ENCODE measurements at places on chromosomes 12 and 14. TPM values are rescaled to one million over a fixed set of nuclear protein-coding genes. Genes with fewer than 3 reads are reported as not detected.
A peak's percentile ranks its signal among the peaks of the same experiment; 100 is the strongest.

PZP gene
- not detected for total RNA-seq

SLC17A8 gene
- not detected for total RNA-seq

OR4E2 gene
- total RNA-seq = not detected

TMEM132D gene
- not detected for total RNA-seq

GPRC5D gene
- not detected for total RNA-seq

PGF gene
- 0.57 TPM for total RNA-seq

ACYP1 gene
- 13.1 TPM for total RNA-seq

- peaks cover 22% of the 10 kb centered on the region for H3K27me3 ChIP-seq
- DNase-seq = no peak
- H3K4me1 ChIP-seq = no peaks in the 10 kb centered on the region
- no peaks in the 10 kb centered on the region for H3K36me3 ChIP-seq
Measured at GRCh38 chr14:81414123-81414522, 14.0 kb upstream of the STON2 start.

- H3K4me3 ChIP-seq = no peak overlapping the region
- H3K4me1 ChIP-seq = no peaks in the 10 kb centered on the region
- H3K36me3 ChIP-seq = no peaks in the 10 kb centered on the region
Measured at GRCh38 chr14:102916347-102917055, 6.0 kb upstream of the AMN start.

DNA sequence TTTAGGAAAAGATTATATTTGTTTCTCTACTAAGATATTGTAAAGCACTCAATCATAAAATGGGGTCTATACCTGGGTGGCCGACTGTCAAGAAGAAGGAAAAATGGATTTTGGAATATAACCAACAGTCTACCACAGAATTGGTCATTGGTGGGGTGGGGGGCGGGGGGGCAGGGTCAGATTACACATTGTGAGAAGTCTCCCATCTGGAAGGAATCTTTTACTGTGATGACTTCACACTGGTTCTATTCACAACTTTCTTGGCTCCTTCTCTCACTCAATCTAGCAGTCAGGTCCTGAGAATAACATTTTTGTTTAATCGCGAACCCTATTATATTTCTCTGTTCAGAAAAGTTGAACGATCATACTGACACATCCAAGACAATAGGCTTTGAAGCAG is 8.7 kb upstream of the CLEC4E start:
- DNase-seq = no peak
- H3K36me3 ChIP-seq = no peaks in the 10 kb centered on the region
- no peaks in the 10 kb centered on the region for H3K27me3 ChIP-seq
- no peak overlapping the region for H3K4me3 ChIP-seq

- DNase-seq = no peak
- peaks cover 11% of the 10 kb centered on the region for H3K27me3 ChIP-seq
- peaks cover 9% of the 10 kb centered on the region for H3K4me1 ChIP-seq
- H3K4me3 ChIP-seq = no peak overlapping the region
Measured at GRCh38 chr12:2013086-2013485, 8.8 kb upstream of the DCP1B start.

GRCh38 chr14:63322897-63323573 is 4.3 kb upstream of the GPHB5 start:
- no peak overlapping the region for H3K4me3 ChIP-seq
- no peaks in the 10 kb centered on the region for H3K4me1 ChIP-seq
- no peak for DNase-seq
- no peaks in the 10 kb centered on the region for H3K27me3 ChIP-seq

DNA sequence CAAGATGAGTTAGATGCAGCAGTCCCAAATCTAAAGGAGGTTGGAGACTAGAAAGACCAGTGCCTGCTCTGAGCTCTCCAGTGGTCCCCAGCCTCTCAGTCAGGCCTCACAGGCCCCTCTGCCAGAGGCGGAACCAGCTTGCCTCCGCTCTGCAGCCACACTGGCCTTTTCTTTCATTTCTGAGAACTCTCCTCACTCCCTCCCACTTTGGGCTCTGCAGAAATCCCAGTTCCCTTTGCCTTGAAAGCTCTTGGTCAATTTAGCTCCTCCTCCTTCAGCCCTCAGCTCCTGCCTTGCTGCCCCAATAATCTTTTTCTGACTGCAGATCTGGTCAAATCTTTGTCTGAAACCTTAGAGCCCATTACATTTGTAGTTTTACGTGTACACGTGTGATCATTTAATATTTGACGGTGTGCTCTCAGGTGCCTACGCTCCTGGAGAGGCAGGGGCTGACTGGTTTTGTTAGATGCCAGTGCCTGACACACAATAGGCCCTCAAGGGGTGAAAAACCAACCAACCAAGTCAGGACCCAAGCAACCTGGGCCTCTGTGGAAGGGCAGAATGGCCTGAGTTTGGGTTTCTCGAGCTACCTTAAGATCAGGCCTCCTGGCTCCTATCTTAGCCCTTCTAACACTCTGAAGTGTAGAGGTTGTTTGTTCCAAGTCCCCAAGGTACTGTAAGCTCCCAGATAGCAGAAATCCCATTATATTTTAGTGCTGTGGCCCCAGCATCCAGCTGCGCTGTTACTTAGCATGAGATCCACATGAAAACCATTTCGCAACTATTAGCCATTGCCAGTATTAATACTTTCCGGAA is 1.1 kb upstream of the NUDT4 start:
- DNase-seq = no peak
- peaks cover 2% of the 10 kb centered on the region for H3K27me3 ChIP-seq
- H3K27ac ChIP-seq = no peak overlapping the region
- 0 out of 2 replicates have a peak, but pooled peaks cover 3% of the 10 kb centered on the region for H3K36me3 ChIP-seq

GRCh38 chr12:48183091-48183875 is at the start of gene CCDC184:
Gene CCDC184 (plus strand): TSS chr12:48183644. CDS start chr12:48184123, 479 bp downstream.
- H3K4me3 ChIP-seq = peak within 1 kb of the TSS; percentile 92
- H3K27me3 ChIP-seq = peaks cover 43% of the 10 kb centered on the region
- no peaks in the 10 kb centered on the region for H3K36me3 ChIP-seq
- peak; percentile 75 for DNase-seq
- peaks cover 20% of the 10 kb centered on the region for H3K4me1 ChIP-seq

DNA sequence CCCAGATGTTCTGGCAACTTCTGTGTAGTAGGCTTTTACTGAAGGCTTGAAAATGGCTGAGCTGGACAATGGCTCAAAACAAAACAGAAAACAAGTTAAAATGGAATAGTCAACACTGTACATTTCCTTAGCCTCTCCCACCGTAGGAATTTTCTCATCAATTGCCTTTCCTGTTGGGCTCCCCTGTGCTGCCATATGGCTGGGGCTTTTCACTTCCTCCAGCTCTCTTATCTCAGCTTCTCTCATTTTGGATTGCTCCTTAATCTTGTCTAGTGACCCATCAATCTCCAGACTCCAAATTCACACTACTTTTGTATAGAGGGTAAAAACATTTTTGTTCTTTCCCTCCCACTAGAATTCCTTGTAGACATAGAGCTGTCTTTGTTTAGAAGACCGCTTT is 50.4 kb upstream of the RPH3A start:
- no peak overlapping the region for H3K4me3 ChIP-seq
- no peak overlapping the region for H3K27ac ChIP-seq
- H3K27me3 ChIP-seq = peaks cover 3% of the 10 kb centered on the region
- no peak for DNase-seq
- no peaks in the 10 kb centered on the region for H3K36me3 ChIP-seq

DNA sequence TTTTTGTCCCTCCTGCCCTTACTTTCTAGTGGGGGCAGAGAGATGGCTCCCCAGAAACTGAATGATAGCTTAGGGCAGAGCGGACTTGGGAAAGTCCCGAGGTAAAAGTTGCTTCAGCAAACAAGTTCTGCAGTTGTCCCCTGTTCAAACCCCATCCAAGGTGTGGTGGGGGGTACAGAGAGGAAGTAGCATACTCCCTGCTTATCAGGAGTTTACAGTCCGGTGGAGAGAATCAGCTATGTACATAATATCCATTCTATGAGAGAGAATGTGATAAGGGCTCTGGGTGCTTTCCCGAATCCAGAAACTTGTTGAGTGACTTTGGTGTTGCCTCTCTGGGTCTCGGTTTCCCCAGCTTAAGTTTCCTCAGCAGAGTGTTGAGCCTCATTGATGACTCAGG is 40.4 kb upstream of the VRK1 start:
- H3K36me3 ChIP-seq = no peaks in the 10 kb centered on the region
- no peak for DNase-seq
- peaks cover 19% of the 10 kb centered on the region for H3K27me3 ChIP-seq
- H3K4me1 ChIP-seq = no peaks in the 10 kb centered on the region
- H3K4me3 ChIP-seq = no peak overlapping the region

DNA sequence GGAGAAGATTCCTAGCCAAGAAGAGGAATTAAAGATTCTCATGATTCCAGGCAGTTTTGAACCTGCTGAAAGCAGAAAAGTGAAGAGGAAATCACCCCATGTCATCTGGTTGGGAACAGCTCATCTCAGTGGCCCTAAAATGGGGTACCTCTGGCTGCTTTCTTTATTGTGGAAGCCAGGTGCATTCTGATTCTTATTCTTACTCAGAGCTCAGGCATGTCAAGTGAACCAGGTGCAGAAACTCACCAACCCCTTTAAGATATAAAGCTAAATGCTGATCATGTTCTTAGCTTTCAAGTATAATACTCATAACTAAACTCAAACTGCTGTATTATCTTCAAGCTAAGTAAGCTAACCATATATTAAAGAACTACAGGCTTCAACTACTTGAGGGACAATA is 253.9 kb upstream of the ARID2 start:
- H3K4me1 ChIP-seq = no peaks in the 10 kb centered on the region
- no peak for DNase-seq
- peaks cover 17% of the 10 kb centered on the region for H3K27me3 ChIP-seq
- no peak overlapping the region for H3K27ac ChIP-seq
- H3K36me3 ChIP-seq = no peaks in the 10 kb centered on the region
- no peak overlapping the region for H3K4me3 ChIP-seq

- no peaks in the 10 kb centered on the region for H3K36me3 ChIP-seq
- H3K27ac ChIP-seq = no peak overlapping the region
- H3K27me3 ChIP-seq = no peaks in the 10 kb centered on the region
- H3K4me3 ChIP-seq = no peak overlapping the region
- peak; percentile 12 for DNase-seq
- H3K4me1 ChIP-seq = peaks cover 20% of the 10 kb centered on the region
Measured at GRCh38 chr14:29741909-29742401, 185.7 kb downstream of the PRKD1 start.

- H3K36me3 ChIP-seq = peaks cover 6% of the 10 kb centered on the region
- peaks cover 6% of the 10 kb centered on the region for H3K27me3 ChIP-seq
- H3K4me1 ChIP-seq = peaks cover 61% of the 10 kb centered on the region
- H3K4me3 ChIP-seq = peak overlapping the region; percentile 88
- peak overlapping the region; percentile 44 for H3K27ac ChIP-seq
- no peak for DNase-seq
Measured at GRCh38 chr12:70609203-70609602, 28.0 kb downstream of the PTPRB start.

- DNase-seq = peak; percentile 34
- H3K27me3 ChIP-seq = no peaks in the 10 kb centered on the region
- no peak overlapping the region for H3K4me3 ChIP-seq
- peaks cover 5% of the 10 kb centered on the region for H3K36me3 ChIP-seq
- peaks cover 21% of the 10 kb centered on the region for H3K4me1 ChIP-seq
- peak overlapping the region; percentile 42 for H3K27ac ChIP-seq
Measured at GRCh38 chr14:91897106-91897701, 29.9 kb upstream of the TC2N start.
